T-helper 17 cell (primary cell): ENCODE measurements at places on chromosomes 4 and X. TPM values are rescaled to one million over a fixed set of nuclear protein-coding genes. Genes with fewer than 3 reads are reported as not detected.

- DNase-seq: no peak
These were observed at the start of gene PWWP3B for GRCh38 chrX:106168107-106168506. Gene PWWP3B (plus strand): TSS chrX:106168305. CDS start chrX:106205433, 37,128 bp downstream.

The TEX13C gene
- not detected for total RNA-seq

DNA sequence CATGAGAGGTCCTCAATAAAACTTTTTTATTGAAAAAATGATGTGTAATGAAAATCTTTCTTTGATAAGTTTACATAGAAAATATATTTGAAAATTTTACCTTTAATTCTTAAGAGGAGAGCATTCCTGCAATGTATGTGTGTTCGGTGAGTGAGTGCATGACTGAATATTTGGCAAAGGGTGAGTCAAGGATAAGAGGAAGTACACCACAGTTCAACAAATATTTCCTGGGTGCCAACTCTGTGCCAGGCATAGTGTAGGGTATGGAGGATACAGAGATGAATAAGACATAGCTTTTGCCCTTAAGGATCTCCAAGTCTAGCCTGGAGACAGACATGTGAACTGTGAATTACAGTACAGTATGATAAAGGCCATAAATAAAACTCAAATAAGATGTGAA, 84.7 kb upstream of the GPR101 start:
- no peak for DNase-seq

DNA sequence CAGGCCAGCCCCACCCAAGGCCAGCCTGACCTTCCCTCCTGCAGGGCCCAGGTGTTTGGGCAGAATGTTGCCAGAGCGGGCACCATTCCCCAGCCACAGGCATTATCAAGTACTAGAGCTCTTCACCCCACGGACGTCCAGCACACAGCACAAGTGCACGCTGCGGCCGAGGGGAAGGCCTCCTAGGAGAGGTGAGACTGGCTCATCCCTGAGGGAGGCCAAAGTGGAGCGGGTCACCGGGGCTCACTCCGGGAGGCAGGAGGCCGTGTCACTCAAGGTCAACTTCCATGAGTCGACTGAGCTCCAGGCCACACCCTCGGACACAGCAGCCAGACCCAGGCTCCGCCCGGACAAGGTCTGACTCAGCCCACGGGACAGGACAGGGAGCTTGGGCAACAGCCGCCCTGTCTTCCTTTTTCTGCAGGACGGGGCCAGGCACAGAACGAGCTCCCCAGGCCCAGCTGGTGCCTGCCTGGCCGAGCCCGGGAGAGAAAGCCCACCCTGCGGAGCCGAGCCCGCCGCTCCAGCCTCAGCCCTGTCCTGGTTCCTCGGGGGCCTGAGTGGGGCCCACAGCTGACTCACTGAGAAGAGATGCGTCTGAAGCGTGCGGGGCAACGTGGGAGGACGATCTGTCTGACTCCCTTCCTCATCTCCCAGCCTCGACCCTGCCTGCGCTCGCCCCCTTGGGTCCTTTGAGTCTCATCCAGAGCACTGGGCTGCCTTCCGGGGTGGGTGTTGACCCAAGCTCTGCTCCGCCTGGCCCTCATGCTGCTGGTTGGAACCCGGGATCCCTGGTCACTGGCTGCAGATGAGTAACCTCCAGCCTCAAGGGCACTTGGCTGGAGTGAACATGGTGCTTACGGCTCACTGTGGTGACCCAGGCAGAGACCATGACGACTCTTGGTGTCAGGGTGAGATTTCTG, 1.6 kb downstream of the SLC49A3 start:
- DNase-seq: no peak

The SSX4B gene
- not detected for total RNA-seq

GRCh38 chrX:49155900-49156837, 6.4 kb upstream of the MAGIX start:
- DNase-seq: peak; percentile 75

The MAGEB2 gene
- total RNA-seq: not detected

- no peak for DNase-seq
These were observed 20.5 kb downstream of the MAEA start for GRCh38 chr4:1310031-1310795.

The HS6ST2 gene
- total RNA-seq: not detected

DNA sequence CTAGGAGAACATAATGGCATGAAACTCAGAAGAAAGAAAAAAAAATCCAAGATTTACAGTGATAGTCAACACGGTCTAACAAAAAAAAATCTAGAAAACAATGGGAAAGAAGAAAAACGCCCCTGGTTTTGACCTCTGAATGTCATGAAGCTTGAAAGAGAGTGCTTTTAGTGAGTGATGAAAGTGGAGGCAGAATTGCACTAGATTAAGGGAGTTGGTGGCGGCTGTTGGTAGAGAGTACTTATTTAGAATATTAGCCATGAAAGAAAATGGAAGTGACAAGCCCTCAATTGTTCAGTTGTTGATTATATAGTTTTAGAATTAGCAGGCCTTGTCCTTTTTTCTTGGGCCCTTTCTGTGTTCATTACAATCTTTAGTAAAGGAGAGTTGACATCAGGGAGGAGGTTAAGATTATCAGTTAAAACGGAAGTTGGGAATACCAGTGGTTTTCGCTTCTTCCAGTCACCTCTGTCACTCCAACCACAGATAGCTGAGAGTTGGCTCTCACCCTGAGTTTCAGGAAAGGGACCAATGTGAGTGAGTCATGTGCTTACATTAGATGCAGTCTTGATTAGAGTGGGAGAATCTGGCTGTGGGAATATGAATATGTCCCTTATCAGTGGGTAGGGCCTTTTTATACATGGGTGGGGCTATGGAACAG, 29.7 kb downstream of the EREG start:
- DNase-seq: no peak

DNA sequence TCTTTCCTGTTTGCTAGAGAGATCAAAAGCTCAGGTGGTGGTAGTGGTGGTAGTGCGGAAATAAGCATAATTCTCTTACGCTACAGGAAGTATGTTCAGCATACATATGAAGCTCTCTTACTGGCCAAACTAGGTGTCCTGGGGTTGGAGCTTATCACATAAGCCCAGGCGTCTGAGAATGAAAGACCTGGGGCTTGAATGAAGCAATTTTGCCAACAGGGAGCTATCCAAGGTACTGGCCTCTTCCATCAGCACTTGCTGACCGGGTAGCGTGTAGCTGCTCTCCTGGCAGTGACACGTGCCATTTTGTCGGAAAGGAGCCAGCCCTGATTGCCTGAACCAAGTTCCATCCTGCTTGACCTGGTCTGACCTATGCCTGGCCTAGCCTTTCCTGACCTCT, 65.9 kb upstream of the HPF1 start:
- DNase-seq: no peak

- no peak for DNase-seq
These were observed 36.7 kb downstream of the HMGB3 start for GRCh38 chrX:151019856-151020255.

- DNase-seq: no peak
These were observed 69.7 kb downstream of the TMEM154 start for GRCh38 chr4:152610131-152610530.

The GSX2 gene
- total RNA-seq: not detected

DNA sequence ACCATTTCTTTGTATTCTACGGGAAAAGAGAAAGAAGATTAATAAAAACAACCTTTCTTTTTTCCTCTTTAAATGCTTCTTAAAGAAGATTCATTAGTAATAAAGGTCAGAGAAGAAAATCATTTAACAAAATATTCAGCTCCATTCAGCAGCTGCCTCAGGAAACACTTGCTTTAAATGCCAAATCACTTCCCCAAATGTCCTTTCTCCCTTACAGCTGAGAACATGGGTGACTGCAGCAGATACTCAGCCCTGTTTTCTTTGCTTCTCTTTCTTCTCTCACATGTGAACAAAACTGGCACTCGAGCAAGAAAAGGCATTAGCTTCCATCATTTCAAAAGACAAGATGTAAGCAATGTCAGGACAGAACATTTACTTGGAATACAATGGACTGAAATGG, 120.2 kb downstream of the INPP4B start:
- DNase-seq: no peak

GRCh38 chr4:48506716-48507115, 16.7 kb downstream of the ZAR1 start:
- no peak for DNase-seq

The AREG gene
- total RNA-seq: 15.0 TPM

GRCh38 chr4:111812114-111812513, 333.1 kb upstream of the FAM241A start:
- no peak for DNase-seq

DNA sequence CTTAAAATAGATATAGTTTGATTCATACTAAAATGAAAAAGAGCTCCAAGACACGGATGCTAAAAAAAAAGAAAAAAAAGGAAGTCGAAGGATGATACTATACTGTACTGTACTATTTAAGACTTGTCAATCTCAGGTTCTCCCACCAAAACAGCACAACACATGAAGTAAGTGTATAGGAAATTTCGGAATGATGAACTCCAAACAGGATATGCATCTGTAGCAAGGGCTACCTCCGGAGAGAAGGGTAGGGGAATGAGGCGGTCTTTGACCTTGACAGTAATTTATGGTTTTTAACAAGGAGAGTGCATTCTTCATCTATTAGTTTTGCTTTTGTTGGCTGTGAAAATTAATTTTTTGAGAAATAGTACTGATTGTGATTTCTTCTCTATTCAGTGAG, 541 bp upstream of the FIP1L1 start:
- no peak for DNase-seq

The KLHL4 gene
- total RNA-seq: not detected
